ENCODE measurements at places on chromosomes 3 and 15. TPM values are rescaled to one million over a fixed set of nuclear protein-coding genes. Genes with fewer than 3 reads are reported as not detected.

Gene CCR2
- not detected for total RNA-seq

DNA sequence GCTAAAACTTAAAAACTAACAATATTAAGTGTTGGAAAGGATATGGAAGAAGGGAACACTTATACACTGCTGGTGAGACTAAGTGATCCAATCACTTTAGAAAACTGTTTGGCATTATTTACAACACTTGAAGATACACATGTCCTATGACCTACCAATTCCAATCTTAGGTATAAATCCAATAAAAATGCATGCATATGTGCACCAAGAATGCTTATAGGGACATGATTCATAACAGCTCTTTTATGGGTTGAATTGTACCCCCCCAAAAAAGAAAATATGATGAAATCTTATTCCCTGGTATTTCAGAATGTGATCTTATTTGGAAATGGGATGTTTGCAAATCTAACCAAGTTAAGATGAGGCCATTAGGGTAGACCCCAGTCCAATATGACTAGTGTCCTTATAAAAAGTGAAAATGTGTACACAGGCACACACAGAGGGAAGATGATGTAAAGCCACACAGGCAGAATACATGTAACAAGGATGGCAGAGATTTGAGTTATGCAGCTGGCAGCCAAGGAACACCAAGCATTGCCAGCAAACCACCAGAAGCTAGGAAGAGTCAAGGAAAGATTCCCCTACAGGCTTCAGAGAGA, 15.3 kb downstream of the CCR8 start:
- no peak for DNase-seq

DNA sequence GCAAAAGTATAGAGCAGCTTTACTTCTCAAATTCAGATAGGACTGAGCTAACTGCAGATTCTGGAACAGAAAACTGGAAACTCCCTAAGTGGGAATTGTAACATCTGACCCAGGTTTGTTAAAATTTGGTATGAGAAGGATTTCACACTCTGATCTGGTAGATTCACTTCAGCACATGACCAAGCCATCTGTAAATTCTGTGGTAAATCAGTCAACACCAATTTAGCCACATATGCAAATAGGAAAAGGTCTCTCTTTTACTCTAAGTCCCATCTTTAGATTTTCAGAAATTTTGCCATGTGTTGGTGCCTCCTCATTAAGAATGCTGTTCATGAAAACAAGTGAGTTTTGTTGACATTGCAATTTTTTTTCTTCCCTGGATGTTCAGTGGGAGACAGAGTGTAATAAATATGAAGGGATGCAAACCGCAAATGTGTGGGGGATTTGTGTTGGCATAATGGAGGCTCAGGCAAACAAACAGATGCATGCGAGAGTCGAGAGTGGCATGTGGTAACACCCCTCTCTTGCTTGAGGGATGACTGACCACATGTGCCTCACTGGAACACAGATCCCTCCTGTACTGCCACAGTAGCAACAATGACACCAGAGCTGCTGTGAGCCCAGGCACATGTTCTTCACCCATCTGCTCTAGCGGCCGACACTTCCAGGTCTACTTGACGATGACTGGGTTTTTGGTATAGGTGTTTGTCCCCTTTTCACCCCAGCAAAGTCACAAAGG, 146.6 kb downstream of the FEZF2 start:
- DNase-seq: no peak

- DNase-seq: no peak
These were observed 17.5 kb downstream of the OCA2 start for GRCh38 chr15:28081594-28081993.

- DNase-seq: no peak
These were observed 75.5 kb upstream of the IQSEC1 start for GRCh38 chr3:13148561-13149329.

- DNase-seq: no peak
These were observed 12.7 kb upstream of the LXN start for GRCh38 chr3:158685159-158685558.

Gene PGBD4
- total RNA-seq: 1.7 TPM

GRCh38 chr3:157441102-157441624, 4.5 kb downstream of the PTX3 start:
- no peak for DNase-seq

GRCh38 chr3:115494826-115495225, 128.5 kb upstream of the GAP43 start:
- DNase-seq: no peak

Gene GRK7
- total RNA-seq: not detected

Gene LTF
- total RNA-seq: 1.1 TPM

DNA sequence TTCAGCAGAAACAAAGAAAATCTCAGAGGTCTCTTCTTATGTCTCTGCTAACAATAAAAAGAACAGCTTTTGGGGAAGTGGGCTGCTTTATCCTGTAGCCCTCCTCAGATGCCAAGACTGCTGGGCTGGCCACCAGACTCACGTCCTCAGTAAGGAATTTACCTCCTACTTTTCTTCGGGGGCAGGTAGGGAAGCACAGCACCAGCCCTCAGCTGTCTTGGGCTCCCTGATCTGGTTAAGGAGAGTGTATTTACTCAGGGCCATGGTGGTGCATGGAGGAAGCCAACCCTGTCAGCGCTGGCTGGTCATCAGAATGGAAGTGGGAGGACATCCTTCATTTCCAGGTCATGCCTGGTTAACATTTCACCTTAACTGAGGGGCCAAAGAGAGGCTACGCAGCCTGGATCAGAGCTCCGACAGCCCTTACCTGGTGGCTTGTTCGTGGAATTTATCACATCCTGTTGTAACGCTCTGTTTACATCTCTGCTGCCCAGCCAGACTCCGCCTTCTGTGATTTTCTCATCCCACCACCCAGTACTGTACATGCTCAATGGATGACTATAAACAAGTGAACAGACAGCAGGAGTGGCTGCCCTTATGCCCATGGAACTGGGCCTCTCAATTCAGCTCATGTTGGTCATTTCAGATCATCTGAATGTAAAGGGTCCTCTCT, 108.3 kb downstream of the IGF2BP2 start:
- DNase-seq: no peak

- DNase-seq: no peak
These were observed 176.5 kb downstream of the FHIT start for GRCh38 chr3:61074783-61075182.

GRCh38 chr3:196533260-196533681, 18.1 kb upstream of the SMCO1 start:
- DNase-seq: no peak

GRCh38 chr3:81816473-81817250, 55.2 kb upstream of the GBE1 start:
- DNase-seq: no peak

DNA sequence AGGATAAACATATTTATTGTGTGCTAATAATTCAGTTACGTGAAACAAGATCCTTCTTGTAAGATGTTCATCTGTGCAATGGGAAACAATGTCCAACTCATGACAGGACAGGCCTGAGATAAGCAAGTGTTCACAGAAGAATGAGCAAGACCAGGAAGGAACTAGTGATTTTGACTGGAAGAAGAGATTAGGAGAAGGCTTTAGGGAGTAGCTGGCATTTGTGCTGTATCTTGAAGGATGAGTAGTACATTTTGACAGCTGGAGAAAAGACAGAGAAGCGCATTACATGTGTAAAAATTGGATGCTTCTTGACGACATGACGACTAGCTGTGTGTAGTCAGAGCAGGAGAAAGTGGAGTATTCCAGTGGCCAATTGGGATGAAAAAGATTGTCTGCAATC, 48.4 kb downstream of the GBE1 start:
- DNase-seq: no peak

Data from HT-29 (cell line).